ENCODE measurements at places on chromosomes 4 and X.

DNA sequence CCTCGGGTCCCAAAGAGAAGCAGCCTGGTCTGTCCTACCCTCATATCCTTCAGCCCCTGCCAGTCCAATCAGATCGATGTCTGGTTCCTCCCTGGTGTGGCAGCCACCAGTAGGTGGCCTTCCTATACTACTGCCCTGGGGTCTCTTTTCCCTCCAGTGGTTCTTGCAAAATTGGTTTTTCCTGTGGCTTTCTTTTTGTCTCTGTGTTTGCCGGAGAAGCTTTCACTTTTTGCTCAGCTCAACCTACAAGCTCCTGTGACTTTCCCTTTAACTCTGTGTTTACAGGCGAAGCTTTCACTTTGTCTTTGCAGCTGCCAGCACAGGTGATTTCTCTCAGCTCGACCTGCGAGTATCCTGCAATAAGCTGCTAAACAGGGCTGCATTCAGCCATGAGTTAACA, 46.8 kb downstream of the UGT2A3 start:
- DNase-seq = no peak

- DNase-seq = no peak
Observed at GRCh38 chrX:67872958-67873357, 329.1 kb downstream of the AR start.

- DNase-seq = no peak
Observed at GRCh38 chr4:169005453-169006099, 4.5 kb downstream of the CBR4 start.

DNA sequence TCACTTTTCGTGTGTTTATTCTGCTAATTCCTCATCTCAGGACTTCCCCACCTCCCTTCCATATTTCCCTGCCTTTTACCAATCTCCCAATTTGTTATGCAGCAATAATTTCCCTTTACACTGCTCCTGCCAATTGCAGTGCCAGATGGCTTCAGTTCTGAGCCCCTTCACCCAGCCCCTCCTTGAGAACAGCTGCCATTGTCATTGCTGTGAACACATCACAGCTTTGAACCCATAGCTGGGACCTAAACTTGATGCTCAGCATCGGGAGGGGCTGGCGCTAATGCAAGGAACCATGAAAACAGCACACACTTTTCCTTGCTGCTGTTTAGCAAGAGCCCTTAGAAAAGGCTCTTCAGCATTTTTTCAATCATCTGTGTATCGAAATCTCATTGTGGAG, 104.9 kb downstream of the ALPK1 start:
- no peak for DNase-seq

- no peak for DNase-seq
Observed at GRCh38 chrX:149129767-149130166, 375.3 kb downstream of the IDS start.

GRCh38 chrX:153708415-153708814, 15.8 kb downstream of the BCAP31 start:
- DNase-seq = no peak

DNA sequence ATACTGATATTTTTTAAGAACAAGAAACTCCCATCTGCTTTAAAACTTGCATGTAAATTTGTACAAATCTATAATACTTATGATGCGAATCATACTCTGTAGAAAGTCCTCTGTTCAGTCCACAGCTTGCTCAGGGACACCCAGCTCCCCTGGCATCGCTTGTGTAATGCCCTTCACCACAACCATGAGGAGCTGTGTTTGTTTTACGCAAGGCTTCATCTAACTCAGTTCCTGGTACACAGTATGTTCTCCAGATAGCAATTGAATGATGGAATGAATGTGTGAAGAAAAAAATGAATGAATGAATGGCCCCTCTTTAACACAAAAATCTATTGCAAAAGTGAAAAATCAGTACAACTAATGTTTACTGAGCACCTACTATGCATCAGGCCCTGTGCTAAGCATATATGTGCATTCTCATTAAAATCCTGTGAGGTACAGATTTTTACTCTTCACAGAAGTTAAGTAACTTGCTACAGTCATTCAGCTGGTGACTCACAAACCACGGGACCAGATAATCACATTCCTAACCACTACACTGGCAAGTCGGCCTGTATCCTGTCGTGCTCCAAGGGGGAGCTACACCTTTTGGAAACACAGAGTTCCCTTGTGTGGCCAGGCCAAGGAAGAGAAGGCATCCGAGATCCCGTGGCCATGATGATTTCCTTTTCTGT, 58.7 kb upstream of the KDR start:
- peak; percentile 73 for DNase-seq

DNA sequence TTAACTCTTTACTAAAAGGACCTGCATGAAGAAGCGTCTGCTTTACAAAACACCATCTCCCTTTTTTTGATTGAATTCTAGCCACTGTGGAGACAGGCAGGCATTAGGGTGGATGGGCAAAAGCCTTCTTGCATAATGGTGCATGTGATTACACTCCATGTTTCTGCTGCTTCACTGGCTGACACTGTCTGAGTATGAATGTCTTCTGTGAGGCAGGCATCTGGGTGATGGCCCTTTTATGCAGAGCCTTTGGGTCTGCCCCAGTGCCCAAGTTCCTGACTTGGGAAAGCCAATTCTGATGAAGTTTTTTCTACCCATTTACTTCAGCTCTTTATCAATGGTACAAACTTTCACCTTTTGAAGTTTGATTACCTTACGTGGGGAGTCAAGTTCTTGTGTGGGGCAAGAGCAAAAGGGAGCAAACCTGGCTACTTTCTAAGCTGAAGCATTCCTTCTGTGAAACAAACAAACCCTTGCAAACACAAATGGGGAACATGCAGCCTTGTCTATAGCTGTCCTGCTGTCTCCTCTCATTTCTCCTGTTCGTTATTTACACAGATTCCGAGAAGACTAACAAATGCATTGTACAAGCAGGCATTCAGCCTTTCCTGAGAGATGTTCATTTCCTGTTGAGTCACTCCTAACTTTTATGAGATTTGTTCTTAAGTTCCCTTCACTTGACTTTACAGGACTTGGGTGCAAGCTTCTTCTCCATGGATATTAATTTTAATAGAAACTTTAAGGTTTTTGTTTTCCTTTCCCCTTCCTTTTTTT, 301.9 kb downstream of the TLL1 start:
- DNase-seq = no peak

DNA sequence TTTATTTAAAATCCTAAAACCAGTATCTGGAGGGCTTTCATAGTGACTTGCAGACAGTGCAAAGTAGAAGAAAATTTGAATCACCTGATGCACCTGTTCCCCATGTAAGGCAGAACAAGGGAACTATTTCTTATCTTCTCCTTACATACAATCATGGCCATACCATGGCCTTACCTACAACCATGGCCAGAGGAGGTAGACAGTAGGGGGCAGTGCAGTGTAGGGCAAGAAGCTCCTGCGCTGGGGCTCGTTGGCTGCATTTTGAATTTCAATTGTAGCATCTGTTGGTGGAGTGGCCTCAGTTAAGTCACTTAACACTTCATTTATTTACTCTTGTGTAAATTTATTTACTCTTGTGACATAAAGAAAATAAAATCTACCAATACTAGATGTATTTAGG, 33.0 kb downstream of the GALNTL6 start:
- DNase-seq = no peak

DNA sequence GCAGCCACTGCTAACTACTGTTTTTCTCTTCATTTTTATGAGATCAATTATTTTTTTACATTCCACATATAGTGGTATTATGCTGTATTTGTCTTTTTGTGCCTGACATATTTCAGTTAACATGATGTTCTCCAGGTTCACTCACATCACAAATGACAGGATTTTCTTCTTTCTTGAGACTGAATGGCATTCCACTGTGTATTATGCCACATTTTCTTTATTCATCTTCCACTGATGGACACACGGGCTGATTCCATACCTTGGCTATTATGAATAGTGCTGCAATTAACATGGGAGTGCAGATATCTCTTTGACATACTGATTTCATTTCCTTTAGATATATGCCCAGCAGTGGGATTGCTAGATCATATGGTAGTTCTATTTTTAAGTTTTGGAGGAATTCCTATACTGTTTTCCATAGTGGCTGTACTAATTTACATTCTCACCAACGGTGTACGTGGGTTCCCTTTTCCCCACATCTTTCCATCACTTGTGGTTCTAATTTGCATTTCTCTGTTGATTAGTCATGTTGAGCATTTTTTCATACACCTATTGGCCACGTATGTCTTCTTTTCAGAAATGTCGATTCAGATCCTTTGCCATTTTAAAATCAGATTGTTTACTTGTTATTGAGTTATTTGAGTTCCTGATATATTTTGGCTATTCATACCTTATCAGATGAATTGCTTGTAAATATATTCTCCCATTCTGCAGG, 14.9 kb upstream of the ZCCHC4 start:
- DNase-seq = no peak

DNA sequence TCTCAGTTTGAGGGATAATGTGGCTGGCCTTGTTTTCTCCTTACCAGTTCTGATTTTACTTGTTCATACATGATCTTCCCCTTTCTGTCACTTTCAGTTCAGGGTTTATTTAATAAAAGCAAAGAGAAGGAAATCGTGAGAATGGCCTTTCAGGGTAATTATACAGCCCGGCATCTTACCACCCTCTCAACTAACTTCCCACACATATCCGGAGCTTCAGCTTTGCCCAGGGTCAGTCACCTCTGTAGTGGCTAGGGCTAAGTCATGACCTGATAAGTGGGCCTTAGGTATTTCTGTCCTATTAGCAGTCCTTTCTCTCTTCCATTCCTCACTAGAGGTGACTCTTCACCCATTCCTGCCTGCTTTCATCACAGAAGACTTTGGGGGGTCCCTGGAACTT, 15.8 kb downstream of the TRPC5 start:
- no peak for DNase-seq

- no peak for DNase-seq
Observed at GRCh38 chr4:110667670-110668069, 44.8 kb upstream of the PITX2 start.

GRCh38 chr4:98566361-98567008, 91.9 kb downstream of the TSPAN5 start:
- DNase-seq = no peak

DNA sequence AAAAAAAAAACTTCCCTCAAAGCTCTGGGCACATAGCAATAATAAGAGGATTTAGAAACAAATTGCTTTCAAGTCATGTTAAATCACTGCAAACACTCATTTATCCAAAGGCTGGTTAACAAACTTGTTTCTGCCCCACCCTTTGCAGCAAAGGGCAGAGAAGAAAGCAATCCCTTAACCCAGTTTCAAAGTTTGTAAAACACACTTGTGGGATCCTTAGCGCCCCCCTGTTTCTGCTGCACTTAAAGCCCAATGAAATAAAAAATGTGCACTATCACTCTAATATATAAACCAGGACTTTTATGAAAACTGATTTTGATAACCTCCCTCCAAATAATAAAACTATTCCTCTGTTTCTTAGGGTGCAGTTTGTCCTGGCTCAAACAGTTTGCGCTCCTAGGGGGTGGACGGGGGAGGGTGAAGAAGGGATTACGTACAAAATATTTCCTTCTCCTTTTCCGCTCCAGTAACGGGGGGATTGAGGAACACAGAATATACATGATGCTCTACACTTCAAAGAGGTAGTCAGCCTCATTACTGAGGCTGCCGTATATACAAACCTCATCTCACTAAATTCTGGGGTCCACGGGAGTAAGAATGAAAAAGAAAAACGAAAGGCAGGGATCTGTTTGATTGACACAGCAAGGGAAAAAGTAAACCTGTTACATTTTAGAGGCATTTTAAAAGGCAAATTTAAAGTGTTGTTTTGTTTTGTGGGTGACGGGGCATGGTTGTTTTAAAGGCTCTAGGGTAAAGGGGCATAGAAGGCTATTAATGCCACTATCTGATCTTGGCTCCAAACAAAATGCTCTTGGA, 3.1 kb upstream of the PCDH10 start:
- DNase-seq = no peak

- DNase-seq = no peak
Observed at GRCh38 chr4:106303548-106304281, 12.3 kb downstream of the TBCK start.

DNA sequence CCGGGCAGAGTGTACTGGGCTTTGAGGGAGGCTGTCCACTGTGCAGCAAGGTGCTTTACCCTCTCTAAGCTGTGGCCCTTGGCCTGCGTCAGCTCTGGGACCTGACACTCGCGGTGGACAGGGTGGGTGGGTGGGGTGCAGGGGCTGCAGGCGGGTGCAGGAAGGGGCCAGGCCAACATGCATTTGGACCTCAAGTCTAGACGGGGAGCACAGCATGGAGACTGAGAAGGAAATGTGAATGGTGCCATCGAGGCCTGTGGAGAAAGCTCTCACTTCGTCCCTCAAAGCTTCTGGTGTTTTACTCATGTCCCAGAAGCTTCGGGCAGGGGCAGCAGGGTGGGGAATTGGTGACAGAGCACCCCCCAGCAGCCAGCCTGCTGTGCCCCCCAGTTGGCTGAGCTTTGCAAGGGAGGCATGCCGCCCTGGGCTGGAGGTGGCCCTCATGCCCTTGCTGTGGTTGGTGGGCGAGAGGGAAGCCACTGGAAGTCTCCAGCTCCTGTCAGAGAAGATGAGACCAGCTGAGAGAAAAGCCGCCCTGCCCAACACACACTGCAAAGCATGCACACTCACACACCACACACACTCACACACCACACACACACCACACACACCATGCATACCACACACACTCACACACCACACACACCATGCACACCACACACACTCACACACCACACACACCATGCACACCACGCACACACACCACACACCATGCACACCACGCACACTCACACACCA, 12.3 kb downstream of the PNMA6E start:
- no peak for DNase-seq

- no peak for DNase-seq
Observed at GRCh38 chrX:79371640-79372039, 4.5 kb upstream of the ITM2A start.

- DNase-seq = no peak
Observed at GRCh38 chrX:136049608-136050007, 64.4 kb downstream of the SLC9A6 start.

GRCh38 chrX:10016519-10017132, 49.5 kb downstream of the CLDN34 start:
- no peak for DNase-seq

- no peak for DNase-seq
Observed at GRCh38 chr4:135032670-135033069, 831.1 kb upstream of the PABPC4L start.

GRCh38 chr4:7018281-7018680, 24.9 kb upstream of the TADA2B start:
- DNase-seq = no peak

GRCh38 chr4:25916870-25917269, 2.9 kb downstream of the SMIM20 start:
- DNase-seq = no peak

DNA sequence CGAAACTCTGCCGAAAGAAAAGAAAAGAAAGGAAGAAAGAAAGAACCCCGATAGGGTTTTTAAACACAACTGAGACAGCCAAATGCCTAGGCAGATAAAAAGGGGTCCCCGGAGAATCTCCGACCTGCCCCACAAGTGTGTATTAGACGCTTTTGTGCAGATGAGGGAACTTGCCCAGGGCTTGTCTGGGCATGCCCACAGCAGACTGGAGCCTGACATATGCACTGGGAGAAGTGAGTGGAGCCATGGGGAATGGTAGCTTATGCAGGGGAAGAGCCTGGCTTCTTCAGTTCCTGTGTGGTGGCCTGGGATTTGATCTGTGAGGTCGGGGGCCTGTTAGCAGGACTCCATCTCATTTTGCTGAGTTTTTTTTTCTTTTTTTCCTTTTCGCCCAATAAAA, 199.0 kb downstream of the GPC3 start:
- no peak for DNase-seq
